ENCODE measurements at places on chromosomes 6 and 20.
A peak's percentile ranks its signal among the peaks of the same experiment; 100 is the strongest.

- no peak for DNase-seq
Measured at GRCh38 chr6:9657994-9658393, 756.9 kb downstream of the TFAP2A start.

DNA sequence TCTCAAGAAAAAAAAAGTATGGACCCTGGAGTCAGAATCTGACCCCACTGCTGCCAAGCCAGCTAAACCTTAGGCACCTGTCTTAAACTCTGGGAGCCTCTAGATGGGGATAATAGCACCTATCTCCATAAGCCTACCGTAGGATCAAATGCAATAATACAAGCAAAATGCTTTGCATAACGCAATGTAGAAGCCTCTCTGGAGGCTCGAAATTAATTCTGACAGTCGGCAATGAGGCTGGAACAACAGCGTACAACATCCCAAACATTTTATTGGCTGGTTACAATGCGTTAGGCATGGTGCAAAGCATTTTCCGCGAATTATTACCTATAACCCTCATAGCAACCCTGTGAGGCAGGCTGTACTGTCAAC, 521 bp downstream of the CDK5RAP1 start:
- DNase-seq = peak; percentile 34

DNA sequence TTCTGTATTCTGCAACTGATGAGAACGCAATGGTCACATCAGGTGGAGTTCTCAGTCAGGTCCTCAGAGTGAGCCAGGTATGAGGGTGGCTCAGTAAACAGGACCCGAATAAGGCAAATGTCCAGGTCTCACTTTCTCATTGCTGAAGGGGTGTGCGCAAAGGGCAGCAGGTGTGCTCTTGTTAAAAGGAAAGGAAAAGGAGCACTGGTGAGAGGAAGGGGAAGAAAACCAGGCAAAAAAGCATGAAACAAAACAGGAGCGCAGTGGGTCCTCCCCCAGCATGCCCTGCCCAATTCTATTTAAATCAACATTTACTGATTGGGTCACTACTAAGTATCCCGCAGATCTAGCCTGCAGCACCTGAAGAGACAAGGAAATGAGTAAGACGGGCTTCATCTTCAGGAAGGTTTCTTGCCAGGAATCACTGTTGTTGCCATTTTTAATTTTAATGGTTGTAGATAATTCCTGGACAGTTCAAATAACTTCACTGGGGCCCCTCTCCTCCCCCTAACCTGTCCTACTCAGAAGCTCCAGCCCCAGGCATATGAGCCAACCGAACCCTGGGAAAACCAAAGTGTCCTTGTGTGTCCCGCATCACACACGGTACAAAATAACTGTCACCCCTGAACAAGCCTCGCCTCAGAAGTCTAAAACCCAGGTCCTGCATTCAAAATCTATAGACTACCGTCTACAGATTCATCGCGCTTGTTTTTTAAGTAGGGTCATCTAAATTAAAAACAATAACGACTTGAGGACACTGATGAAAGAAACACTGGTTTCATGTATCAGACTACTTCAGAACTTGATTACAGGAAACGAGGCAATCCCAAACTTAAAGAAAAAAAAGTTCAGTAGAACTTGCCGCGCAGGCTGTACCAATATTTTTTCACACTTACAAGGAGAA, 980 bp downstream of the MBOAT1 start:
- DNase-seq = peak; percentile 27

GRCh38 chr20:3648951-3649350, 14.2 kb downstream of the GFRA4 start:
- DNase-seq = no peak

DNA sequence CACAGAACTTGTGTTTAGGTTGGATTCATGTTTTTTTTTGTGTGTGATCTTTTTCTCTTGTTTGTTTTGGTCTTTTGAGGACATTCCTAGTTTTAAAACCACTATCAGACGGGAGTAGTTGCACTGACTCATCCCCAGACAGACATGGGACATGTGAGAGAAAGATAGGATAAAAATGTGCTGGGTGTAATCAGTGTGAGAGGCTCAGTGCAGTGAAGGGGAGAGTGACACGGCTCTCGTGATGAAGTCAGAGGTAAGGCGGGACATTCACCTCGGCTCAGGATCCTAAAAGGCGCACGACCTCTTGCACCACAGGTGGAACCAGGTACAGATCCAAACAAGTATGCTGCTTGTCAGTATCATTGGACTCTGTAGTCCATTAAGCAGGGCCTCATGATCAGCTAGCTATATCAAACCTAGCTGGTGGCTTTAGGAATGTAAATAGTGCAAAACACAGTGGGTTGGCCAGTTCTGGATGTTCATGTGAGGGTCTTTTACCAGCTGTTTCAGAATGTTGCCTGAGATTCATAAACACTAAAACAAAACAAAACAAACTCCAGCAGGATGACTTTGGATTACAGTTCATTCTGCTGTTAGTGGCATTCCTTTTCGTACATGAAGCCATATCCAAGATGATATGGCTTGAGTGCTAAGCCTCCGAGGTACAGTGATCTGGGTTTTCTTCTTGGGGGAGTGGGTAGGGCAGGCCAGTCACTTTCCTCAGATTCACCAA, 18.0 kb downstream of the FOXO3 start:
- DNase-seq = no peak

DNA sequence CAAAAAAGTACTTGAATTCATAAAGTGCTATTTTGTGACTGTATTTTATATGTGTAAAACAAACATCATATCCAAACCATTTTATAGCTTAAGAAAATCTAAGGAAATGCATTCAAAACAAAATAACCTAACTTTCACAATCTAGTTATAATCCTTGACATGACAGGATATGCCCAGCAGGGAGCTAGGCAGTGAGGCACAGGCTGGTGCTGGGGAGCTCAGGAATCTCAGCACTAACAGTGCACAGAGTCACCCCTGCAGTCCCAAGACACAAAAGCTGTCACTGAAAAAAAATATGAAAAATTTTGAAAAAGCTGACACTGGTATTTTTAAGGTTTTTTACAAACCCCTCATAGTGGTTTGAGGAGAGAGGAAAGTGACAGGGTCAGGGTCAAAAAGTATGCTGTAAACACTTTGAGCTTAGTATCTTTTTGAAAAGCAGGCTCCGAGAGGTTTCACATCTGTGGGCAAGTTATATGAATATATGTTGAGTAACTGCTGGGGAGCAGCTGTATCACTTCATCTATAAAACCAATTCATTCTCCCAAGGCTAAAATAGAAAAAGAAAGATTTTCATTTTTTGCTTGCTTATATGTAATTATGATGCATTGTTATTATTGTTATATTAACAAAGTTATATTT, 24.1 kb downstream of the LGSN start:
- no peak for DNase-seq

DNA sequence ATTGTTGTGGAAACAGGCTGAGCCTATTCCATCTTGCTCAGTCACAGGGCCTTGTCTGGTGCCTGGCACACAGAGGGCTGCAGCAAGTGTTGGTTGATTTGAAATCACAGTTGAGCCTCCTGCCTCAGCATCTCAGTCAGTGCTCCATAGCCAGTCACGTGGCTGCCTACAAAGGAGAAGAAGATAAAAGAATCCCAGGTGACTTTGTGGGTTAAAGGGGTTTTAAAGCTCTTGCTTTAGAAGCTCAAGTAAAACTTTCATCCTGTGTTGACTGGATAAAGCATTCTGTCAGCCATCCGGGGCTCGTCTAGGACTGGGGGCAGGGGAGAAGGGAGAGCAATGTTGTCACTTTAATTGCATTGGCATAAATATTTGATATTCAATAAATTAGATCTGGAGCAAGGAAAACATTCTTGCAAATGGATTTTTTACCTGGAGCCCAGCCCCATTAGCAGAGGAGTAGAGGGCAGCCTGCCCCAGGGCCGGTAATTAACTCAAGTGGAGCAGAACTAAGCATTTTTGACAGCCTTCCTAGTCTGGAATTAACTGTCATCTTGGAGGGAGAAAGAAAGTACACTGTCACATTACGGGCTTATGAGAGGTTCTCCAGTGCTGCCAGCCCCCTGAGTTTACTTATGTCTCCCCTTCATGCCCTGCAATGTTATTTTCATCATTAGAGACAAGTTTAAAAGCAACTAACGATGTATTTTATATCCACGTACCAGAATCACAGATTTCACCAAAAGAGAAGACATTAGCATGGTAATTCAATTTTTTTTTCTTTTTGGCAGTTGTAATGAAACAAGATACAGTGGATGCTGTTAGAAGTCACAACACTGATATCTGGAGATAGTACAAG, 71.7 kb upstream of the GTSF1L start:
- DNase-seq = no peak

GRCh38 chr6:7566107-7566506, 23.9 kb upstream of the SNRNP48 start:
- DNase-seq = no peak

GRCh38 chr6:69883551-69883950, 17.2 kb downstream of the COL19A1 start:
- no peak for DNase-seq

GRCh38 chr6:151380848-151381205, 10.5 kb downstream of the ZBTB2 start:
- no peak for DNase-seq

DNA sequence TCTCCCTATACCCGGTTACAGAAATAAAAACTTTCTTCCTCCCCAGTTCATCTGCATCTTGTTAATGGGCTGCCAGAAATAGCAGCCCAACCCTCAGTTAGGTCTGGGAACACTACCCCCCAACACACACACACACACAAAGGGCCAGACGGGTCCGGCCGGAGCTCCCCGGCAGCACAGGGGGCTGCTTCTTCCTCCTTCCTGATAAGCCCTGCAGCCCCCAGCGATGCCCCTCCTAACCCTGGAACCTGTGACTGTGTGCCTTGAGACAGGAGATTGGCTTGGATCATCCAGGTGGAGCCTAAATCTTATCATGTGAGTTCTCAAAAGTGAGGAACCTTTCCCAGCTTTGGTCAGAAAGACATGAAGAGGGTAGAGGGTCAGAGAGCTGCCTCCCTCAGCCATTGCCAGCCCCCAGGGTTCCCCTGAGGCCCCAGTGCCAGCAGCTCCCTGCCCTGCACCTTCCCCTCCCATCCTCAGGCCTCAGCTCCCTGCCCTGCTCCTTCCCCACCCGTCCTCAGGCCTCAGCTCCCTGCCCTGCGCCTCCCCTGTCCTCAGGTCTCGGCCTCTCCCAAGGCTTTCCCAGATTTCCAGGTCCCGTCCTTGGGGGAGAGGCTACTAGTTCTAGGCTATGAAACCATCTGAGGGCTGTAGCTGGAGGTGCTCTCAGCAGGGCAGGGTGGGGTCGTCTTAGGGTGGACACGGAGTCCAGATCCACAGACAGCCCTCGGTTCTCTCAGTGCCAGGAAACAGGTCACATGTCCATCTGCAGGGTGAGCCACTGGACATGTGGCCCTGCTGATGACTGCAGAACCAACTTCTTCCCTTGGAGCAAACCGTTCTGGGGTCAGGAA, 34.5 kb upstream of the CST7 start:
- DNase-seq = no peak

DNA sequence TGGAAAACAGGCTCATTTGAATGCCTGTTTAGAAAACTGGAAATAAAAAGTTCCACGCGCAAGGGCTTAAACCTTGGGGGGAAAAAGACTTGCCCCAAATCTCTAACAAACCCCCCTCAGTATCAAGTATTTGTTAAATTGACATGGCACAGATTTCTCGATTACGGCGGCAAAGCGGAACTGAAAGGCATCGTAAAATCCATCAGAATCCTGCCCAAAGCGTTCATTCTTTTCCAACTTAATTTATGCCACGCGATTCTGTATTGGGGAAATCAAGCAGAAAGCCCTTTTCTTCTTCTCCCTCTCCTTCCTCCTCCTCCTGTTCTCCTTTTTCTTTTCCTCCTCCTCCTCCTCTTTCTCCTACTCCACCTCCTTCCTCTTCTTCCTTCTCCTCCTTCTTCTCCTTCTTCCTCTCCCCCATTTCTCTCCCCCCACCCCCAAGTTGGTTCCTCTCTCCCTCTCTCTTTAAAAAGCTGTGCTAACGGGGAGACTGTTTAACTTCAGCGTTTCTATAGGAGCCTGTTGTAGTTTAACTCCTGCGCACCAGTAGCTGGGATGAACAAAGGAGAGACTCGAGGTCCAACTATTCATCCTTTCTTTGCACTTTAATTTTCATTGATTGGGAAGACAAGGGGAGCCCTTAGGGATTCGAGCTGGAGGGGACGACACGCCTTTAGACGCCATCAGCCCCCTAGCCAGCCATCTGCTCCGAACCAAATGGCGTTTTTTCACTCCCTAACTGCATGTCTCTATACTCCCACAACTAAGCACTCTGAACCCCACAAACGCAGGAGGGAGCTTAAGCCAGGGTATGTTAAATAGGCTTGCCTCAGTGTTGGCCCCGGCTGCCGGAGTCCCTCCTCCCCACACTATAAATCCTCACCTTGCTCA, 2.7 kb upstream of the DLL1 start:
- DNase-seq = no peak

DNA sequence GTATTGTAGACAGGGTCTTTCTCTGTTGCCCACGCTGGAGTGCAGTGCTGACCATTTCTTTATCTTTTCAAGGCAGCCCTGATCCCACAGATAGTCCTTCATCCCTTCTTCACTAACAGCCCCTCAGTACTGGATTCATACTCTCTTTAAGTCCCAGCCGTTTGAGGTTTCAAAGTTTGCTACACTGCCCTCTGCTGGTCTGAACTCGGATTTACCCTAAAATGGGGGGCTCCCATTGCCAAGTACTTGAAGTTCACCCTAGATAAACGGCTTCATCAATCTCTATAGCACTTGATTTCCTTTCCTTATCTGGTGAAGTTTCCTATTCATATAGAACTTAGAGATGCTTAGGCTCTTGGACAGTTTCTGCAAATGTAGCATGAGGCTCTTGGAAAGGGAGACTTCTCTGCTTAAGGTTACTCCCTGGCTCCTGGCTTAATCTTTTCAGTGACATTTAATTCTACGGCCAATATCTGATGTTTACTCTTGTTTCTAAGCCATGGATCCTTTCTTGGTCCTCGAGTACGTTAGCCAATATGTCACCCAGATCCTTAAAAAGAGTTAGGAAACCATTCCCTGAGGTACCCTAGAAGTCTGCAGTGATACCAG, 21.4 kb upstream of the PREP start:
- DNase-seq = peak; percentile 46

DNA sequence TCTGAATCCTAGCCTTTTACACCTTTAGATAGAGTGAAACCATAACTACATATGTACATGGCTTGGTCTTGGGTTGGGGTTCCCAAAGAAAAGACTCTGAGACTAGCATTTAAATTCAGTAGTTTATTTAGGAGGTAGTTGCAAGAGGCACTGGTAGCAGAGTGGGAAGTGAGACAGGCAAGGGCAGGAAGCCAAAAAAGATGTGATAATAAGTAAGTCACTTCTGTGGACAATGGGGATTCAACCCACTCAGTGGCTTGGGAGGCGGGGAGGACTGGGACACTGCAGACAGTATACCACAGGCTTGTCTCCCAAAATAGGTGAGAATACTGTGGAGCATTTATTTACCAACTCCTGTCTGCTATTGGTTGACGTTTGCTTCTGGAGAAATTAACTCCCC, 131.9 kb downstream of the SLC24A3 start:
- no peak for DNase-seq
